ENCODE measurements at places on chromosomes 2 and 18. TPM values are rescaled to one million over a fixed set of nuclear protein-coding genes. Genes with fewer than 3 reads are reported as not detected.
A peak's percentile ranks its signal among the peaks of the same experiment; 100 is the strongest.

MSH2 gene
- total RNA-seq: 6.5 TPM

DNA sequence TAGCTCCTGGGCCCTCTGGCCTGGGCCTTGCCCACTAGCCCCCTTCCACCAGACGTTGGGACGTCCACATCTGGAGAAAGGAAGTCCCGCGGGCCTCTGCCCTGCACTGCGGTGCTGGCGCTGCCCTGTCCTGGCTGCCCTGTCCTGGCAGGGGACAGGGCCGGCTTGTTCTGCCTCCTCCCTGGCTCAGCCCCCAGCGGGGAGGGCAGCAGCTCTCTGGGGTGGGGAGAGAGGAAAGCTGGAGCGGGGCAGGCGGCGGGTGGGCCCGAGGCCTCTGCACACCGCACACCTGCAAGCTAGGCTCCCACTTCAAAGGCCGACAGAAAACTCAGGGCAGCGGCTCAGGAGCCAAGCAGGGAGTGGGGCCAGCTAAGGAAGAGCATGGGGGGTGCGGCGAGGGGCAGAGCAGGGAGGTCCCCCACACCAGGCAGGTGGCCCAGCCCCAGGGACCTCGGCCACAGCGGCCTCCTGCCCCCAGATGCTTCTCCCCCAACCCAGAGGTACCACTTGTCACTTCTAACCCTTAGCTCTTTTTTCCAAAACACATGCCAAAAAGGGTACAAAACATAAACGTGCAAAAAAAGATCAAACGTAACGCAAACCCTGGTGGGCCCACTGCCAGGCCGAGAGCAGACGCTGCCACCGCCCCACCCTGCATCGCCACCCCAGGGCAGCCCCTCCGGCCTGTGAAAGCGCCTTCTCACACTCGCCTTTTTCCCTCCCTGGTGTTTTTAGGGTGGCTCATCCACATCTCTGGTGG lies 13.5 kb downstream of the SNED1 start:
- H3K27me3 ChIP-seq: no peaks in the 10 kb centered on the region

FHOD3 gene
- 24.1 TPM for total RNA-seq

GPR155 gene
- total RNA-seq: 36.3 TPM

CTAGE1 gene
- not detected for total RNA-seq

GRCh38 chr2:45214550-45214949 lies 205.3 kb upstream of the SIX2 start:
- H3K27ac ChIP-seq: no peak overlapping the region
- H3K4me3 ChIP-seq: no peak overlapping the region
- H3K36me3 ChIP-seq: no peaks in the 10 kb centered on the region
- DNase-seq: peak; percentile 78
- H3K27me3 ChIP-seq: no peaks in the 10 kb centered on the region

DNA sequence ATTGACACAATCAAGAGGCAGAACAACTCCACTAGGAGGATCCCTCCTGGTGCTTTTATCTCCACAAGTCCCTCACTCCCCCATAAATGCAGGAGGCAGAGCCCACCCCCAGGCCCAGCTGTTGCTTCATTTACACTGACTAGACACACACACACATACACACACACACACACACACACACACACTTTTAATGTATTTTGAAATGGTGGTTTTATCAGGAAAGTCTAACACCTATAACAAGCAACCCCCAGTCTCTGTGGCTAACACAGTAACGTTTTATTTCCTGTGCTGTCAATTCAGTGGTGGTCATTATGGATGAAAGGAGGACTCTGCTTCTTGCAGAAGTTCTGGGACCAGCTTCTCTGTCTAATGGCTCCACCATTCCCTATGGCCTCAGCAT lies 125.4 kb upstream of the FOSL2 start:
- no peak for DNase-seq
- H3K36me3 ChIP-seq: no peaks in the 10 kb centered on the region
- H3K27me3 ChIP-seq: no peaks in the 10 kb centered on the region
- H3K27ac ChIP-seq: no peak overlapping the region

DNA sequence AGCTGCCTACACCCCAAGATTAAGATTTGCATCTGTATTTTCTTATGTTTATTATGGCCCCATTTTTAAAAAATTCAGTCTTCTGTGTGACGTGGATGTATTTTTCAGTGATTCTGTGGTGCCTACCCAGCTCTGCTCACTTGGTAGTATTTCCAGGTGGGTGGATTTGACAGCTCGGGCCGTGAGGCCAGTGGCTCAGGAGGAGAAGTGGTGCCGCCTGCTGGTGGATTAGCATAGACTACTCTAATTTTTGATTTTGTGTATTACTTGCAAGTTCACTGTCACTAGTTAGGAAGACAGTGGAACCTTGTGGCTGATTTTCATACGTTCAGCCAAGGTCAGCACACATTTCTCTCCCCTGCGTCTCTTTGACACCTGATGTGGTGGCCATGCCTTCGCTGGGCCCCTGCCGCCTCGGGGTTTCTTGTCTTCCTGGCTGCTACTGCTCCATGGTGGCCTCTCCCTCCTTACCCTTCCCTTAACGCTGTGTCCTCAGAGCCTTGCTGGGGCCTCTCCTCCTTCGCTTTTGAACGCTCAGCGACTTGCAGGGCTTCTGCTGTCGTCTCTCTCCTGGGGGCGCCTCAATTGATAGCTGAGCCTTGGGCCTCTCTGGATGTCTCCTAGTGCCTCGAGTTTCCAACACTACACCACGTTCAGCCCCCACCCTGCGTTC lies 89.4 kb downstream of the DGKD start:
- no peaks in the 10 kb centered on the region for H3K36me3 ChIP-seq
- peaks cover 7% of the 10 kb centered on the region for H3K4me1 ChIP-seq
- no peaks in the 10 kb centered on the region for H3K27me3 ChIP-seq
- no peak overlapping the region for H3K4me3 ChIP-seq

- no peak overlapping the region for H3K27ac ChIP-seq
- no peak for DNase-seq
- peaks cover 38% of the 10 kb centered on the region for H3K36me3 ChIP-seq
- H3K27me3 ChIP-seq: no peaks in the 10 kb centered on the region
- H3K4me1 ChIP-seq: no peaks in the 10 kb centered on the region
Measured at GRCh38 chr2:171762879-171763573, 75.8 kb downstream of the DYNC1I2 start.

GRCh38 chr2:14423145-14423906 lies 209.2 kb upstream of the LRATD1 start:
- H3K27ac ChIP-seq: peak overlapping the region; percentile 15
- no peak overlapping the region for H3K4me3 ChIP-seq
- no peak for DNase-seq
- H3K27me3 ChIP-seq: no peaks in the 10 kb centered on the region
- H3K36me3 ChIP-seq: no peaks in the 10 kb centered on the region
- H3K4me1 ChIP-seq: peaks cover 9% of the 10 kb centered on the region

DNA sequence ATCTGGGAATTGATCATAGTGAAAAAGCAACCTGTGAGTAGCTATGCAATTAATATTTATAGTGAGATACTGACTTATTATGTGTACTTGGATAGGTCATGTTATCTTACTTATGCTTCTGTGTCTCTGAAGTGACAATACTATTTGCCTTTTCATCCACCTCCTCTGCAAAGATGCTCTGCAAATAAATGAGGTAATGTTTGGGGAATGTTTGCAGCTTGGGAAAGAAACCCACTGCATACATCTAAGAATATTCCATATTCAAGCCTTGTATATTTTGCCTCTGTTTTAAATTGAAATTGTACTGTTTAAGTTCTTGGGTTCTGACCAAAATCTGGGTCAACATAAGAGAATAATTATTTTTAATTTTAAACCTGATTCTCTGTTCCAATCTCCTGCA lies 217.4 kb upstream of the DTNA start:
- peak overlapping the region; percentile 72 for H3K4me3 ChIP-seq
- peaks cover 20% of the 10 kb centered on the region for H3K4me1 ChIP-seq
- peak overlapping the region; percentile 89 for H3K27ac ChIP-seq
- H3K27me3 ChIP-seq: no peaks in the 10 kb centered on the region
- no peak for DNase-seq

GRCh38 chr2:241070811-241071676 lies 31.0 kb downstream of the MTERF4 start:
- H3K36me3 ChIP-seq: peaks cover 74% of the 10 kb centered on the region
- no peaks in the 10 kb centered on the region for H3K4me1 ChIP-seq
- H3K27me3 ChIP-seq: no peaks in the 10 kb centered on the region
- H3K4me3 ChIP-seq: no peak overlapping the region
- no peak overlapping the region for H3K27ac ChIP-seq

- no peaks in the 10 kb centered on the region for H3K4me1 ChIP-seq
- H3K27ac ChIP-seq: no peak overlapping the region
- no peak for DNase-seq
Measured at GRCh38 chr2:104901037-104901881, 47.3 kb downstream of the POU3F3 start.

DNA sequence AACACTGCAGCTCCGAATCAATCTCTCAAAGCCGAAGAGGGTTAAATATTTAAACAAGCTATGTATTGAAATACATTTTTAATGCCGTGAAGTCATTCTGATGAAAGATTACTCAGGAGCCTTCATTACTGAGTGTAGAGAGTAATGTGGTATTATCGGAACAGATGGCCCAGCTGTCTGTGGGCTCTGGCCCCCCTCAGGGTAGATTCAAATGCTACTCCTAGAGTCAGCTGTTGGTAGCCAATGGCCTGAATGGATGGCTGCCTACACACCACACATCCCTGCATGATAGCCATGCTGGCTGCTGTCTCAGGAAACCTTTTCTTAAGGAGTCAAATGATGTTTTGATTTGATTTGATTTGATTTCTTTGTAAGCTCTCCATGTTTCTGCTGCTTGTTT lies 732.3 kb upstream of the CELF4 start:
- no peak for DNase-seq
- H3K27ac ChIP-seq: no peak overlapping the region
- H3K4me1 ChIP-seq: no peaks in the 10 kb centered on the region
- H3K4me3 ChIP-seq: no peak overlapping the region

GRCh38 chr2:29113891-29114321 lies 1.3 kb upstream of the CLIP4 start:
- no peak overlapping the region for H3K4me3 ChIP-seq
- peaks cover 15% of the 10 kb centered on the region for H3K4me1 ChIP-seq
- H3K36me3 ChIP-seq: no peaks in the 10 kb centered on the region

STRADB gene
- 13.6 TPM for total RNA-seq

DNA sequence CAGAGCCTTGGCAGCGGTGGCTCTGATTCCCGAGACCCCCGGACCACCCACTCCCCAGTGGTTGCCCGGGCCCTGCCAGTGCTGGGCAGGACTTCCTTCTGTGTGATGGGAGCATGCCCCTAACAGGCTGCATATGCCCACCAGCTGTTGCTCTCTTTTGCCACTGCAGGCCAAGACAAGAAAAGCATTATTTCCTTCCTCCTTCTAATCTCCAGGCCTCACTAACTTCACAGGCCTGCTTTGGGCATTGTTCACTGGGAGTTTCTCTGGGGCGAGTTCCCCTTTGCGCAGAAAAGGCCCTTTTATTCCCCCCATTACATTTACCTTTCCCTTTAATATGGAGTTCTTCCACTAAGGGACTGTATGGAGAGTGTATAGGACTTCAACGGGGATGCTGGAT lies 249.1 kb upstream of the SIX2 start:
- H3K4me1 ChIP-seq: peaks cover 37% of the 10 kb centered on the region
- no peaks in the 10 kb centered on the region for H3K27me3 ChIP-seq
- H3K36me3 ChIP-seq: no peaks in the 10 kb centered on the region

MROH2A gene
- total RNA-seq: not detected

DNA sequence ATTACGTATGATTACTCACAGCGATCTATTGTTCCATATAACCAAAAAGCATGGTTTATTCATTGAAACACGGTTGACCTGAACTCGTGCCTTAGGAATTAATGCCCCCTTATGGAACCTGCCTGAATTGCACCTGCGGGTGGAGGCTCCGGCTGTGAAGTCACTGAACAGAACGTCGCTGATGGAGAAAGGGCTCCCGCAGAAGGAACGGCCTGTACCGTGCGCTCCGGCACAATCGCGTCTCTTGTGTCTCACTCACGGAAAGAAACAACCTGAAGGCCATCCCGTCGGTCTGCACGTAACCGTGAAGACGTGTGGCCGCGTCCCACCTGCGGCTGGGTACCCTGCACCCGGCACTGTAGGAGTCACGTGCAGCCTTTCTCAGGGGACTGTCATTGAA lies 133.1 kb downstream of the NFATC1 start:
- peaks cover 27% of the 10 kb centered on the region for H3K4me1 ChIP-seq
- H3K27ac ChIP-seq: no peak overlapping the region
- no peak for DNase-seq
- H3K36me3 ChIP-seq: peaks cover 17% of the 10 kb centered on the region
- no peaks in the 10 kb centered on the region for H3K27me3 ChIP-seq

ALK gene
- total RNA-seq: 1.3 TPM

CCDC85A gene
- total RNA-seq: 6.7 TPM

RAD51AP2 gene
- not detected for total RNA-seq

- no peak for DNase-seq
- no peak overlapping the region for H3K4me3 ChIP-seq
- no peak overlapping the region for H3K27ac ChIP-seq
Measured at GRCh38 chr2:54791831-54792230, 68.4 kb downstream of the EML6 start.

C2orf66 gene
- not detected for total RNA-seq

GRCh38 chr2:74155830-74156229 lies 8.1 kb upstream of the BOLA3 start:
- H3K27ac ChIP-seq: no peak overlapping the region
- DNase-seq: no peak
- H3K27me3 ChIP-seq: no peaks in the 10 kb centered on the region
- no peak overlapping the region for H3K4me3 ChIP-seq
- no peaks in the 10 kb centered on the region for H3K4me1 ChIP-seq

GRCh38 chr2:16661936-16662839 lies 3.4 kb downstream of the CYRIA start:
- no peak overlapping the region for H3K27ac ChIP-seq
- no peaks in the 10 kb centered on the region for H3K36me3 ChIP-seq
- no peaks in the 10 kb centered on the region for H3K27me3 ChIP-seq
- H3K4me3 ChIP-seq: no peak overlapping the region
- peaks cover 92% of the 10 kb centered on the region for H3K4me1 ChIP-seq

CBLN2 gene
- not detected for total RNA-seq

OXER1 gene
- total RNA-seq: 0.63 TPM

DNA sequence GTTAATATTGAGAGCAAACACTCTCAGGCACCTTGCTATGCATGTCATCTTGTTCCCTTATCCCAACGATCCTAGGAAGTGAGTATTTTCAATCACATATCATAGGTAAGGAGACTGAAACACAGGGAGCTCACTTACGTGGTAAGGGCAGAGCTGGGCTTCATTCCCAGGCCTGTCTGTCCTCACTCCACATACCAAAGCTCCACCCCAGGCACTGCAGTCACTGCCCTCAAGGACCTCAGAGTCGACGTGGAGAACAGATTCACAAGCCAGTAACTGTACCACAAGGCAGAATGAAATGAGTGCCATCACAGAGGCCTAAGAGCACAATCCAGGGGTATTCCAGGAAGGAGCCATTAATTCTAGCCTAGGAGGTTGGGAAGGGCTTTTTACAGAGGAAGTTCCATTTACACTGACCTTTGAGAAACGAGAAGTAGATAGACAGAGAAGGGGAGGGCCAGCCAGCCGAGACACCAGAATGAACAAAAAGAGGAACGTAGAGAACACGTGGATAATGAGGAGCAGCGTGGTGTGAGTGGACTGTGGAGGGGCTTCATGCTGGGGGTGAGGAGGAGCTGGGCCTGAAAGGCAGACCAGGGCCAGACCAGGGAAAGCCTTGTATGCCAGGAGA lies 48.6 kb downstream of the KIAA2012 start:
- H3K36me3 ChIP-seq: no peaks in the 10 kb centered on the region
- H3K4me1 ChIP-seq: no peaks in the 10 kb centered on the region
- no peak for DNase-seq
- H3K4me3 ChIP-seq: no peak overlapping the region

GRCh38 chr18:56926734-56927133 lies 220.2 kb upstream of the BOD1L2 start:
- no peaks in the 10 kb centered on the region for H3K4me1 ChIP-seq
- H3K27me3 ChIP-seq: no peaks in the 10 kb centered on the region
- no peak overlapping the region for H3K4me3 ChIP-seq
- no peak overlapping the region for H3K27ac ChIP-seq
- H3K36me3 ChIP-seq: no peaks in the 10 kb centered on the region
- no peak for DNase-seq
